ENCODE measurements at places on chromosomes 7 and 10.

DNA sequence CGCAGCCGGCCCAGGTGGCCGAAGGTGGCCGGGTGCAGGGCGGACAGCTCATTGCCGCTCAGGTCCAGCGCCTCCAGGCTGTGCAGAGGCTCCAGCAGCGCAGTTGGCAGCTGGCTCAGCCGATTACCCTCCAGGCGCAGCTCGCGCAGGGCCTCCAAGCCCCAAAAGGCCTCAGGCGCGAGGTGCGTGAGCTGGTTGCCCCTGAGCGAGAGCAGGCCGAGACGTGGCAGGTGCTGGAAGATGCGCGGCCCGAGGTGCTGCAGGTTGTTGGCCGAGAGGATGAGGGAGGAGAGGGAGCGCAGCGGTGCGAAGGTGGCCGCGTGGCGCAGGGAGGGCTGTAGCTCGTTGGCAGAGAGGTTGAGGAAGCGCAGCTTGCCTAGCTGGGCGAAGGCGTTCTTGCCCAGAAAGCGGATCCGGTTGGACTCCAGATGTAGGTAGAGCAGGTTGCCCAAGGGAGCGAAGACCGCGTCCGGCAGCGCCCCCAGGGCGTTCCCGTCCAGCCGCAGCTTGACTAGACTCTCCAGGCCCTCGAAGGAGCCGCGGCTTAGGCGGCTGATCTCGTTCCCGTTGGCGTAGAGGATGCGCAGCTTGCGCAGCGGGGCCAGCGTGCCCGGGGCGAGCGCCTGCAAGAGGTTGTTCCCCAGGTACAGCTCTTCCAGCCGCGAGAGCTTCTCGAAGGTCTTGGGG, 923 bp downstream of the TRIL start:
- peak; percentile 20 for DNase-seq

GRCh38 chr7:70098133-70098561, 499.9 kb downstream of the AUTS2 start:
- DNase-seq: no peak

DNA sequence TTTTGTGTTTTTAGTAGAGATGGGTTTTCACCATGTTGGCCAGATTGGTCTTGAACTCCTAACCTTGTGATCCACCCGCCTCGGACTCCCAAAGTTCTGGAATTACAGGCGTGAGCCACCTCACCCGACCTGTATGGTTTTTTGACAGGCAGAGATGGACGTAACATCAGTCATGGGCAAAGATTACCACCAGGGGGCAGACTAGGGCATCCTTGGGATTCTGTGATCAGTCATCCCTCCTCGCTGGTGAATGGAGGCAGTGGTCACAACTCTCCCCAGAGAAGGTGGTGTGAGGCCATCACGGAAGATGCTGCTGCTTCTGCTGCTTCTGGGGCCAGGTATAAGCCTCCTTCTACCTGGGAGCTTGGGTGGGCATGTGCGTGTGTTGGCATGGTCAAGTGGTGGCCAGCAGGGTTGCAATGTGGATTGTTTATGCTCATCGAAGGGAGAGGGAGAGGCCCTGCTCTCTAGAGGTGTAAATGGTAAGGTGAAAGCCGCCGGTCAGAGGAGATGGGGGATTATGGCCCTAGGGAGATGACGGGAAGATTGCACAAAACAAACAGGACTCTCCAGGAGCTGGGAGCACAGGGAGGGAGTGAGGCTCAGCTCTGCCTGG, 122.7 kb upstream of the PRSS1 start:
- peak; percentile 23 for DNase-seq

- DNase-seq: no peak
Observed at GRCh38 chr10:114766470-114766869, 55.1 kb upstream of the FHIP2A start.

- DNase-seq: peak; percentile 90
Observed at GRCh38 chr7:129949292-129950133, 3.2 kb downstream of the UBE2H start.

GRCh38 chr7:103821092-103821491, 168.4 kb downstream of the RELN start:
- no peak for DNase-seq
